Sciatic nerve (tissue), 2 donors: ENCODE measurements at places on chromosomes 7 and 10. TPM values are rescaled to one million over a fixed set of nuclear protein-coding genes. Genes with fewer than 3 reads are reported as not detected.

The GARS1 gene
- 51.4 TPM for total RNA-seq

The NUTM2A gene
- total RNA-seq: 0.89 TPM

The PDCD4 gene
- total RNA-seq: 124 TPM

The SDK1 gene
- total RNA-seq: 11.2 TPM

The HMX2 gene
- not detected for total RNA-seq

The WNT8B gene
- not detected for total RNA-seq

The SPAM1 gene
- total RNA-seq: not detected

The HEPACAM2 gene
- 0.49 TPM for total RNA-seq

The HNRNPF gene
- total RNA-seq: 130 TPM

The MPP7 gene
- total RNA-seq: 7.8 TPM

The JAZF1 gene
- total RNA-seq: 21.7 TPM

The GPR146 gene
- 50.5 TPM for total RNA-seq

The CYP2C18 gene
- not detected for total RNA-seq

The ZNF800 gene
- total RNA-seq: 39.2 TPM

The DPYSL4 gene
- 0.31 TPM for total RNA-seq
